ENCODE measurements at places on chromosomes 6 and 20. TPM values are rescaled to one million over a fixed set of nuclear protein-coding genes. Genes with fewer than 3 reads are reported as not detected.

The RING1 gene
- 21.0 TPM for total RNA-seq

The BTN1A1 gene
- not detected for total RNA-seq

The BPIFB2 gene
- not detected for total RNA-seq

The GRM1 gene
- under 0.01 TPM for total RNA-seq

The SIRPB1 gene
- total RNA-seq = 0.16 TPM

The GGTLC1 gene
- not detected for total RNA-seq

The BLOC1S5 gene
- 19.8 TPM for total RNA-seq

Measured in bladder microvascular endothelial cell (primary cell).